ENCODE measurements at places on chromosomes 1 and 21. TPM values are rescaled to one million over a fixed set of nuclear protein-coding genes. Genes with fewer than 3 reads are reported as not detected.
A peak's percentile ranks its signal among the peaks of the same experiment; 100 is the strongest.

- H3K27ac ChIP-seq, result no peak overlapping the region
- no peak for DNase-seq
- no peaks in the 10 kb centered on the region for H3K36me3 ChIP-seq
- H3K4me1 ChIP-seq, result no peaks in the 10 kb centered on the region
Measured at GRCh38 chr1:186770421-186770820, 58.3 kb upstream of the PLA2G4A start.

DNA sequence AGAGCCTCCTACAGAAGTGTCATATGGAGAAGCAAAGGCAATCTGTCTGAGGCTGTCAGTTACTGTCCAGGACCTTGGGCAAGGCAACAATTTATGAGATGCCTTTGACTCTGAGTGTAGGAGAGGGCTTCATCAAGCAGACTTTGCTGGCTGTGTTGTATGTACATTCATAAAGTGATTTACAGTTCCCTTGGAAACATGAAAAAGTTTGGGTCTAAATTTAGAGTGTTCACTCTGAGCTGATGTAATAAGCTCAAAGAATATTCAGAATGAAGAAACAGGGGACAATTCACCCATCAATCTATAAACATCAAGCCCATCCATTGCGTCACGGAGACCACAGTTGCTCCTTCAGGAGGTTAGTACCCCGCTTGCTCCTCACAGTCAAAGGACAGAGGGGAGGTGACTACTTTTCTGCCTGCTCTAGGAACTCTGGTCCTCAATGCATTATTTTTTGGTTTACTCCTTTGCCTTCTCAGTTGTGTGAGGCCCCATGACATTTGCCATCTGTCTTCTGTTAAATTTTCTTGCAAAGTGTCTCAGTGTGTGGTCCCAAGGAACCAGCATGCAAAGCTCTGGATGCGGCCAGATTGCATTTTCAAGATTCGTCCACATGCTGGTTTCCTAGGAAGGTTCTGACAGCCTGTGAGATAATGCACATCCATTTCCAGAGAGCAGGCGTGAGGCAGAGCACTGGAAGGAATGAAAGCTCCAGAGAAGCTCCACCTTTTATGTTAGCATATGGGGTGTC is 241.1 kb upstream of the KIAA0040 start:
- no peak overlapping the region for H3K4me3 ChIP-seq
- H3K36me3 ChIP-seq, result no peaks in the 10 kb centered on the region
- DNase-seq, result no peak
- H3K4me1 ChIP-seq, result no peaks in the 10 kb centered on the region
- H3K27ac ChIP-seq, result no peak overlapping the region

DNA sequence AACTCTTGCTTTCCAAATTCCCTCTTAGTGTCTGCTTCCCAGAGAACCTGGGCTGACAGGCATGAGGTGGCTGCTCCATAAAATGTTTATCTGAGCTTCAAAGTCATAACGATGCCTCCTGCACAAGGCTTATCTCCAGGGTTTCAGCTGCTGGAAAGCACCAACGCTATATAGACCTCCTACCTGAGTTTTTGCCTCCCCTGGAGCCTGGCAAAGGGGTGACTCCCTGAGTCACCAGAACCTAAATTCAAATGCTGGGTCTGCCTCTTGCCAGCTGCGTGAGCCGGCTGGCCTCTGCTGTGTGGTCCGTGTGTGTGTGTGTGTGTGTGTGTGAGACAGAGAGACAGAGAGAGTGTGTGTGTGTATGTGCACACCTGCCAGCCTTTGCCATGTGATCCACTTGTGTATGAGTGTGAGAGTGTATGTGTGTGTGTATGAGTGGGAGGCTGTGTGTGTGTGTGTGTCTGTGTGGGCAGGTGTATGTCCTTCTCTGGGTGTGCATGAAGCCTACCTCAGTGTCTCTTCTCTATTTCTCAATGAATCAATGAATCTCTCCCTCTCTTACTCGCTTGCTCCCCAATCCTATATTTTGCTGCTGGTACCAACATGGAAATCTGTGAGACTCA is 714.9 kb downstream of the MATN1 start:
- H3K27ac ChIP-seq, result no peak overlapping the region
- DNase-seq, result no peak
- no peak overlapping the region for H3K4me3 ChIP-seq

- no peaks in the 10 kb centered on the region for H3K27me3 ChIP-seq
- peak overlapping the region; percentile 85 for H3K27ac ChIP-seq
- H3K4me1 ChIP-seq, result peaks cover 40% of the 10 kb centered on the region
- peaks cover 62% of the 10 kb centered on the region for H3K36me3 ChIP-seq
Measured at GRCh38 chr1:199040076-199040905, 401.5 kb downstream of the PTPRC start.

CD247 gene
- total RNA-seq, result 190 TPM

- H3K4me3 ChIP-seq, result no peak overlapping the region
- DNase-seq, result no peak
- H3K4me1 ChIP-seq, result peaks cover 8% of the 10 kb centered on the region
- H3K27ac ChIP-seq, result no peak overlapping the region
- H3K27me3 ChIP-seq, result peaks cover 24% of the 10 kb centered on the region
- no peaks in the 10 kb centered on the region for H3K36me3 ChIP-seq
Measured at GRCh38 chr1:30789388-30790255, 32.0 kb upstream of the LAPTM5 start.

DNA sequence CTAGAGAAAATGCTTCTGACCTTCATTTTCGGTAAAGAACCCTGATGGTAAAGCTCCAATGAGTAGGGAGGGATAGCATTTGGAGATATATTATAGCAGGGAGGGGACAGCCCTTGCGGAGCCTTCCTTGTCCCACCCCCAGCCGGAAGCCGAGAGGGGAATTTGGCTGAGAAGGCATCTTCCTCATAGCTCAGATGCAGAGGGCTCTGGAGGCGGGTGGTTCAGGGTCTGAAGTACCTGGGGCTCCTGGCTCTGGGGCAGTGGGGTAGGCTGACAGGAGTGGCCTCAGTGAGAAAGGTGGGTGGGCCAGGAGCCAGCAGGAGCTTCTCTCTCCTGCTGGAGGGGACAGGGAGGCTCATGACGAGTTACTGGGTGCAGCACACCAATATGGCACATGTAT is 88.0 kb upstream of the IFFO2 start:
- no peak overlapping the region for H3K27ac ChIP-seq
- H3K4me1 ChIP-seq, result peaks cover 8% of the 10 kb centered on the region
- H3K27me3 ChIP-seq, result peaks cover 42% of the 10 kb centered on the region
- no peak for DNase-seq

DNA sequence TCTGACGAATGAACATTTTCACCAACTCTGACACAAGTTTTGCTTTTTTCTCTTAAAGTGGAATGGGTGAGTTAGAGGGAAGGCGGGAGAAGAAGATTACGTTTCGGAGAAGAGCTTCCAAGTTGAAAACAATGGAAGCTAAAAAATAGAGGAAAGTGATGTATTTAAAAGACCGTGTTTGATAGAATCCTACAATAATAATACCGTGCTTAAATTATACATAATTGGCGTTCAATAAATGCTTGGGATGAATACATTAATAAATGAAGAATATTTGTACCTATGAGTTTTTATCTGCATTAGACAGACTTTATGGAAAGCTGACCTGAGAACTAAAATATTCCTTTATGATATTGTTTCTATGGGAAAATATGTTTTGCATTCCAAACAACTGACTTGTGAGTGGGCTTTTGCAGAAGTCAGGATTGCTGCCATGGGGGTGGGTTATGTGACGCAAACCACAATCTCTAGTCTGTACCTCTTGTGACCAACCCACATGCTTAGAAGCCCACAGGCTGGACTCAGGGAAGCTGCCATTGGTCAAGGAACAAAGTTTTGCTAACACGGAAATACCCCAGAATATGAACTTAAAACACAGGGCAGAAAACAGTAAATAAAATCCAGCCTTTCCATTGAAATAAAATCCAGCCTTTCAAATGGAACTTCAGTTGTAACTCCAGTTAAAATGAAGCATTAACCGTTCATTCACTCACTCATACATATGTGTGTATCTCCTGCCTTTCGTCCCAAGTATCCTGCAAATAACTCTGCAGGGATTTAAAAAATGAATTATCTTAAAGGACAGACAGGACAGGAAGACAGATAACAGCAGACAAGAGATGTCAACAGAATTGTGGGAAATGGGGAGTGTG is 21.3 kb upstream of the ATF3 start:
- H3K27me3 ChIP-seq, result peaks cover 61% of the 10 kb centered on the region
- no peaks in the 10 kb centered on the region for H3K36me3 ChIP-seq
- DNase-seq, result no peak
- H3K4me1 ChIP-seq, result no peaks in the 10 kb centered on the region
- no peak overlapping the region for H3K4me3 ChIP-seq

HHAT gene
- 0.23 TPM for total RNA-seq

LDLRAD1 gene
- not detected for total RNA-seq

CACYBP gene
- total RNA-seq, result 287 TPM

DNA sequence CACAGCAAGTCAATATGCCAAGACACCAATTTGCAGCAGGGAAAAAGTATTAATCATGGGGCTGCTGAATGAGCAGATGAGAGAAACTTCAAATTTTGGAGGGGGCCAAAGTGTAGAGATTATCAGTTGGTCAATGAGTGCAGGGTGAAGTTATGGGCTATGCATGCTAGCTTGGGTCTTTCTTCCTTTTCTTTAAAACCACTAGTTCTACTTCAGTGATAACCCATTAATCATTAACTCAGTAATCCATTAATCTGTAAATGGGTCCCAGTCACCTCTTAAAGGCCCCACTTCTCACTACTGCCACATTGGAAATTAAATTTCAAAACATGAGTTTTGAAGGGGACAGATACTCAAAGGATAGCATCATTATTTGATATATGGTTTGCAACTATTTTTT is 688.6 kb upstream of the ADGRL4 start:
- no peaks in the 10 kb centered on the region for H3K4me1 ChIP-seq
- no peak overlapping the region for H3K27ac ChIP-seq
- H3K4me3 ChIP-seq, result no peak overlapping the region
- no peaks in the 10 kb centered on the region for H3K27me3 ChIP-seq
- DNase-seq, result no peak
- no peaks in the 10 kb centered on the region for H3K36me3 ChIP-seq

DNA sequence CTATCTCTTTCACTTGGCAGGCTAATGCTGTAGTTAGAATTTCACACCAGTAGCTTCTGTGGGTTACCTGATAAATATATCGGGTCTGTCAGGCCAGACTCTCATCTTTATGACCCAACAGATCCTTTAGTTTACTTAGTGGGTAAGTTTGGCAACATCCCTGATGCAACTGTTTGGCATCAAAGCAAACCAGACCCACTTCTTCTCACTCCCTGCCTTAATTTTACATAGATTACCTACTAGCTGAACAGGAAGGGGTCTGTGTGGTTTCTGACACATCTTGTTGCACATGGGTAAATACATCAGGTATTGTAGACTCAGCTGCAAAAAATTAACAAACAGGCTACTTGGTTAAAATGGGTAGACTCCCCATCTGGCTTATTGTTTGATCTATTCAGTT is 3.2 kb upstream of the GUK1 start:
- no peak for DNase-seq
- H3K4me1 ChIP-seq, result peaks cover 21% of the 10 kb centered on the region
- peaks cover 10% of the 10 kb centered on the region for H3K27me3 ChIP-seq
- no peak overlapping the region for H3K27ac ChIP-seq
- no peak overlapping the region for H3K4me3 ChIP-seq

DNA sequence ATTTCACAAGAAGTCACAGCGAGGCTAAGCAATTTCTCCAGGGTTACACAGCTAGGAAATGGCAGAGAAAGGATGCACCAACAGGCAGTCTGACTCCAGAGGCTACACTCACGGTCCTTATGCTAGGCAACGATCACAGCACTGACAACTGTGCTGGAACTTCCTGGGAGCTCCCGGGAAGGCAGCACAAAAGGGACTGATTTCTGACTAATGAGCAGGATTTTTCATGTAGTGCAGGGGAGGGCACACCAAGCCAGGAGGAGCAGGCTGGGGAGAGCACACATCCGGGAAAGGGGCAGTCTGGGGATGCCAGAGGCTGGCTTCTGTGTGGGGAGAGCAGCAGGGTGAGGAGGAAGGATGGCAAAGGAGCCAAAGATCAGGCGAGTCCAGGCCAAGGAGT is 486.7 kb downstream of the OMA1 start:
- H3K4me1 ChIP-seq, result no peaks in the 10 kb centered on the region
- no peaks in the 10 kb centered on the region for H3K27me3 ChIP-seq
- no peak for DNase-seq
- H3K4me3 ChIP-seq, result no peak overlapping the region
- no peak overlapping the region for H3K27ac ChIP-seq

DNA sequence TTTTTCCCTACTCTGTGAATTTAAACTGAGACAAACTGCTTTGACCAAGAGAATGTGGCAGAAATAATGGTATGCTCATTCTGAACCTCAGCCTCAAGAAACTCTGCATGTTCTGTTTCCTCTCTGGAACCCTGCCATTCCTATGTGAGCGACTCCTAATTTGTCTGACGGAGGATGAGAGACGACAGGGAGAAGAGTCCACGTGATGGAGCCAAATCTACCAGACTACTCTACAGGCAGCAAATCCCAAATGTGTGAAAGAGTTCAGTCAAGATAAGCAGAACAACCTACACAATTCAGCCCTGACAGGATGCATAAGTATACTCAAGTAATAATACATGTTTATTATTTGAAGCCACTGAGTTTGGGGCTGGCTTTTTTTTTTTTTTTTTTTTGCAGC is 153.5 kb downstream of the DPYD start:
- H3K4me3 ChIP-seq, result no peak overlapping the region
- peaks cover 2% of the 10 kb centered on the region for H3K36me3 ChIP-seq
- no peaks in the 10 kb centered on the region for H3K4me1 ChIP-seq
- H3K27me3 ChIP-seq, result no peaks in the 10 kb centered on the region

- no peak for DNase-seq
- no peak overlapping the region for H3K4me3 ChIP-seq
- H3K36me3 ChIP-seq, result peaks cover 3% of the 10 kb centered on the region
- no peaks in the 10 kb centered on the region for H3K4me1 ChIP-seq
Measured at GRCh38 chr1:215083383-215083961, 935 bp downstream of the KCNK2 start.

DNA sequence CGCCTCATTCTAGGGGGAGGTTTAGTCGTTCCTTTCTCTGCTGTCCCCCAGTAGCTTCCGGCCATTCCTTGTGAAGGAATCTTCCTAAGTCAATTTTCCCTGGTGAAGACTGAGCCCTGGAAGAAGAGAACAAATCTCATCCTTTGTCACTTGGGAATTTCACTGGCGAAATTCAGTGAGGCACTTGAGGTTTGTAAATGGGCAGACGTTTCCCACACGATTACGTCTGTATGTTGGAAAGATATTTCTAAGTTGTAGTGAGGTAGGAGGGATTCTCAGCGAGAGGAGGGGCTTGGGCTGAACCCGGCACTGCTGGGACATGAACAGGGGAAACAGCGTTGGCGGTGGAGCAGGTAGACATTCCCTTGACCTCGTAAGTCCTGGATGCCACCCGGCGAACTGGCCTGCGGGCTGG is 47.2 kb downstream of the GALNT2 start:
- H3K4me1 ChIP-seq, result peaks cover 36% of the 10 kb centered on the region
- no peak for DNase-seq
- no peaks in the 10 kb centered on the region for H3K27me3 ChIP-seq
- peaks cover 15% of the 10 kb centered on the region for H3K36me3 ChIP-seq

HSPB7 gene
- total RNA-seq, result not detected

Measured in activated CD8-positive, alpha-beta memory T cell treated with anti-CD3 and anti-CD28 coated beads, Interleukin-2, amount 10 ng/mL, durations not matched to agents 7 days and 5 days (primary cell).